CD4-positive, alpha-beta T cell (primary cell): ENCODE measurements at places on chromosomes 2 and 18.

DNA sequence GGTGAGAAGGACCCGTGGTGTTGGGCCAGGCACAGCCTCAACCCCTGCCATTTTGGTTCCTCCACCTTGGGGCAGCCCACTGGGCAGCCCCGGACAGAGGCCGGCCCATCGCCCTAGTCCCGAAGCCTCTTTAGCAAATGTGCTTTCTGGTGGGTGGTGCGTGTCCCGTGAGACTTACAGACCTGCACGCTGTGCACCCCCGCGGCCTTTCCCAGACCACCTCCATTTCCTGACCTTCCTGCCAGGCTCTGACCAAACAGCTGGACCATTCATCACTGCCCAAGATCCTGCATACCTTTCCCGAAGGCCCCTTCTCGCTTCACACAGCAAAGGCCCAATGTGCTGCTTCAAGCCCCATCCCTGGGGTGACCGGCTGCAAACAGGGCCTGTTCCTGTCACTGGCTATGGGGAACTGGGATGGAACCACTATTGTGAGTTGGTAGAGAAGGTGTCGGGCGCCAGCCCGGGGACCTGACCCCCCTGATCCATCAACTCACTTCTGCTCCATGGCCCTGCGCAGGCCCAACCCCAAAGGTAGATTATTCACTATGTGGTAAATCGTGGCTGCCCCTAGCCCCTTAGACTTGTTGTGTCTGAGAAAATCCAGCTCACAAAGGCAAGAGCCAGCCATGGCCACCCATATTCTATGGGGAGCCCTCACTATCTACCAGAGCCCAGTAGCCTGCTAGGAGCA, 341.0 kb downstream of the EIPR1 start:
- no peaks in the 10 kb centered on the region for H3K36me3 ChIP-seq
- no peak overlapping the region for H3K4me3 ChIP-seq
- no peaks in the 10 kb centered on the region for H3K4me1 ChIP-seq
- DNase-seq: no peak
- no peak overlapping the region for H3K27ac ChIP-seq

GRCh38 chr2:108316033-108316432, 27.3 kb downstream of the SULT1C2 start:
- H3K4me1 ChIP-seq: no peaks in the 10 kb centered on the region
- no peaks in the 10 kb centered on the region for H3K27me3 ChIP-seq
- no peak overlapping the region for H3K27ac ChIP-seq
- H3K36me3 ChIP-seq: no peaks in the 10 kb centered on the region
- DNase-seq: no peak

- H3K27ac ChIP-seq: no peak overlapping the region
- H3K4me3 ChIP-seq: no peak overlapping the region
- H3K27me3 ChIP-seq: no peaks in the 10 kb centered on the region
Observed at GRCh38 chr2:111054791-111055691, 65.7 kb upstream of the BCL2L11 start.

- H3K27ac ChIP-seq: no peak overlapping the region
- no peaks in the 10 kb centered on the region for H3K36me3 ChIP-seq
- no peak overlapping the region for H3K4me3 ChIP-seq
- DNase-seq: no peak
Observed at GRCh38 chr18:11339188-11339775, 189.9 kb upstream of the PIEZO2 start.

- no peaks in the 10 kb centered on the region for H3K36me3 ChIP-seq
- H3K27me3 ChIP-seq: peaks cover 9% of the 10 kb centered on the region
- peaks cover 3% of the 10 kb centered on the region for H3K4me1 ChIP-seq
- H3K4me3 ChIP-seq: no peak overlapping the region
- DNase-seq: no peak
Observed at GRCh38 chr2:70921031-70921430, 14.7 kb upstream of the ATP6V1B1 start.

DNA sequence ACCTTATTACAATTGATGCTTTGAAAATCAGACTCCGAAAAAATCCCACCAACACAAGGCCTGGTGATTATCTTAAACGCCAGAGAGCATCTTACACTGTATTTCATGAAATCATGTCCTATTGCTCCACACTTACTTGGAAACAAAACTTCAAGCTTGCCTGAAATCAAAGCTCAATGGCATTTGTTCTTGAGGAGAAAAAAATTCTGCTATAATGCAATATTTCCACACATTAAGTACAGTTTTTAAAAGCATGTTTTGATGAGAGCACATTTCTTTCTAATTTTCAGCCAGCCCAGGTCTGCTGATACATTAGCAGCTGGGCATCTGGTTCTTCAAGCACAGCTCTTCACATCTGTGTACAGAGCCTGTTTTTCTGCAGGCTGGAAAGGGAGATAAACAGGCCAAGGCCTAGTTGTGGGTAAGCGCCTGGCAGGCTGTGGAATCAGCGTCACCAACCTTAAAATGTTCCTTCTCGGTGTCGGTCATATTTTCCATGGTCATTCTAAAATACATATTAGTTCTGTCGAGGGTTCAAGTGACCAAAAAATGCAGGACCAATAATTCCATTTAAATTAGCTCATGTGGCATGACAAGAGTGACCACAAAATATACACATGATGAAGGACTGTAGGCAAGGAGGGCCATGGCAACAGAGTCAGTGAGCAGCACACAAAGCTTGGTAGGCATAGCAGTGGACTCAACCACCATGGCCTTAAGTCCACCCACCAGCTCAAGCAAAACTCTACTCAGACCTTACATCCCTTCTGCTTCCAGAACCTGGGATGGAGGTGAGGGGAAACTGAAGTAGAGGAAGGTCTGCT, 20.9 kb downstream of the SLC8A1 start:
- no peaks in the 10 kb centered on the region for H3K4me1 ChIP-seq
- no peak overlapping the region for H3K4me3 ChIP-seq
- no peak for DNase-seq

- H3K27ac ChIP-seq: no peak overlapping the region
- H3K4me1 ChIP-seq: no peaks in the 10 kb centered on the region
- peaks cover 83% of the 10 kb centered on the region for H3K36me3 ChIP-seq
- H3K4me3 ChIP-seq: no peak overlapping the region
- peak; percentile 37 for DNase-seq
Observed at GRCh38 chr2:237774811-237775553, 23.6 kb upstream of the RBM44 start.

- DNase-seq: no peak
- no peak overlapping the region for H3K27ac ChIP-seq
Observed at GRCh38 chr2:37851828-37852584, 73.1 kb upstream of the RMDN2 start.

- peaks cover 7% of the 10 kb centered on the region for H3K4me1 ChIP-seq
- H3K36me3 ChIP-seq: no peaks in the 10 kb centered on the region
- peak; percentile 34 for DNase-seq
- H3K27me3 ChIP-seq: peaks cover 48% of the 10 kb centered on the region
Observed at GRCh38 chr2:119544075-119544938, at the start of gene CFAP221. Gene CFAP221, plus strand, starts transcription at chr2:119544449. Its CDS starts 1,683 bp downstream, at chr2:119546132.

- no peak for DNase-seq
- H3K27ac ChIP-seq: no peak overlapping the region
Observed at GRCh38 chr2:41906338-41906725, 141.5 kb upstream of the PKDCC start.

DNA sequence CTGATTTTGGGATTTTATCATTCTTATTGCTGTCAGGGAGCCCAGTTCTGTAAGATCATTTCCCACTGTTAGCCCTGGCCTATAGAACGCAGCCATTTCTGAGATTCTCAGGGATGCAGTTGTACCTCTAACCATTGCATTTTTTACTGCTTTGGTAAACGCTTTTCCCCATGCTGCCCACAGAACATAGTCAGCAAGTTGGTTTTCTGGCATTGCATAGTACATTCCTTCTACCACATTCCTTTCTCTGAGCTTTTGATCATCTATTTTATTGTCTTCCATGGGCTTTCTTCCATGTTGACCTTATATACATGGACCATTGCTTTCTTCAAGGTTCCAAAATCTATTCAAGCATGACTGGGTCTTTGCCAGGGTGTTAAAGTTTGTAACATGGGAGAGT, 86.8 kb upstream of the ST6GAL2 start:
- DNase-seq: no peak
- H3K27ac ChIP-seq: no peak overlapping the region
- no peaks in the 10 kb centered on the region for H3K4me1 ChIP-seq
- no peaks in the 10 kb centered on the region for H3K27me3 ChIP-seq

GRCh38 chr2:141439524-141439923, 691.3 kb downstream of the LRP1B start:
- no peaks in the 10 kb centered on the region for H3K36me3 ChIP-seq
- no peak overlapping the region for H3K27ac ChIP-seq
- no peaks in the 10 kb centered on the region for H3K4me1 ChIP-seq
- DNase-seq: no peak
- H3K4me3 ChIP-seq: no peak overlapping the region
- no peaks in the 10 kb centered on the region for H3K27me3 ChIP-seq

- no peak overlapping the region for H3K27ac ChIP-seq
- no peaks in the 10 kb centered on the region for H3K27me3 ChIP-seq
- H3K36me3 ChIP-seq: no peaks in the 10 kb centered on the region
- no peak for DNase-seq
Observed at GRCh38 chr18:67001052-67001451, 397.2 kb upstream of the CDH19 start.

DNA sequence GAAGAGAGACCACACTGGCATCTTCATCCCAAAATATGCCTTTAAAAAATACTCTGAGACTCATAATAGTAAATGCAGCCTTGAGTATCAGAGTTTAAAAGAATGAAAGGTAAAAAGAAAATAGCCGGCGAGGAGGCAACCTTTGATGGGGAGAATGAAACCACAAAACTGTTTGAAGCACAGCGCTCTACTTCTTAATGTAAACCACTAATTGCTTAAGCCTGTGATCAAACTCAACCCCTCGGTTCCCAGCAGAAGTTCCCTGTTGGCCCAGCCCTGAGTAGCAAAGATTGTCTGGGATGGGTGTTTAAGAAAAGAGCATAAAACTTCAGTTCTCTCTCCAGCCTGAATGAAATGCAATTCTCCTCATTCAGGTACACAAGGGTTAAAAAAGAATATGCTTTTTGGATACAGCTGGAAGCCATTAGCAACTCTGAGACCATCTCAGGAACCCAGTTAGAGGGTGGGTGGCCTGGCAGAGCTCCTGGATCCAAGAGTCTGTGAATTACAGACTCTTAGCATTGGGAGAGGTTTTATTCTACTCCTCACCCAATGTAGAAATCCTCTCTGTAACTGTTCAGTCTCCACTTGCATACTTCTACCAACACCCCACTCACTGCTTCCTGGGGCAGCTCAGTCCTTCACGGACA, 44.8 kb downstream of the VIT start:
- no peak overlapping the region for H3K27ac ChIP-seq
- H3K36me3 ChIP-seq: no peaks in the 10 kb centered on the region
- H3K27me3 ChIP-seq: peaks cover 7% of the 10 kb centered on the region
- peaks cover 4% of the 10 kb centered on the region for H3K4me1 ChIP-seq

- H3K4me3 ChIP-seq: no peak overlapping the region
- no peak overlapping the region for H3K27ac ChIP-seq
- DNase-seq: no peak
- no peaks in the 10 kb centered on the region for H3K4me1 ChIP-seq
Observed at GRCh38 chr2:163794635-163795034, 58.8 kb upstream of the FIGN start.

DNA sequence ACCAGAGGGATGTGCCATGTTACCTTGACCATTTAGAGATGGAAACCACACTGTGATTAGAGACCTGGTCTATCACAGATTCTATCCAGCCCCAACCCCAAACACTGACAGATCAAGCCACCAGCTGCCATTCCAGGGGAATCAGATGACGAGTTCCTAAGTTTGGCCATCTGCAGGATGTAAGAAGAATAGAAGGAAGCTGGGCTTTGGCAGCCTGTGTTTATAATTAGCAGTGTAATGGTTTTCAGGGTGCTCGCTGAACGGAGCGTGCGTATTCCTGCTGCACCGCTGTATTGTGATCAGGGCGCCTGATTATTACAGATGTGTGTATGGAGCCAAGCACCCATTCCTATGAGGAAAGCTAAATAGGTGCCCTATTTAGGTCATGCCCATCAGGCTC, 138.1 kb downstream of the LRRC30 start:
- peaks cover 3% of the 10 kb centered on the region for H3K27me3 ChIP-seq
- no peak overlapping the region for H3K27ac ChIP-seq
- no peaks in the 10 kb centered on the region for H3K4me1 ChIP-seq
- no peak overlapping the region for H3K4me3 ChIP-seq
- no peak for DNase-seq
- H3K36me3 ChIP-seq: no peaks in the 10 kb centered on the region

GRCh38 chr2:19102696-19103423, 255.6 kb downstream of the OSR1 start:
- no peaks in the 10 kb centered on the region for H3K27me3 ChIP-seq
- DNase-seq: no peak
- no peak overlapping the region for H3K27ac ChIP-seq
- H3K4me1 ChIP-seq: no peaks in the 10 kb centered on the region

GRCh38 chr2:20390524-20391123, 40.0 kb upstream of the PUM2 start:
- H3K4me3 ChIP-seq: no peak overlapping the region
- H3K27ac ChIP-seq: no peak overlapping the region
- no peak for DNase-seq
- H3K4me1 ChIP-seq: no peaks in the 10 kb centered on the region
- H3K36me3 ChIP-seq: no peaks in the 10 kb centered on the region
- H3K27me3 ChIP-seq: peaks cover 3% of the 10 kb centered on the region

DNA sequence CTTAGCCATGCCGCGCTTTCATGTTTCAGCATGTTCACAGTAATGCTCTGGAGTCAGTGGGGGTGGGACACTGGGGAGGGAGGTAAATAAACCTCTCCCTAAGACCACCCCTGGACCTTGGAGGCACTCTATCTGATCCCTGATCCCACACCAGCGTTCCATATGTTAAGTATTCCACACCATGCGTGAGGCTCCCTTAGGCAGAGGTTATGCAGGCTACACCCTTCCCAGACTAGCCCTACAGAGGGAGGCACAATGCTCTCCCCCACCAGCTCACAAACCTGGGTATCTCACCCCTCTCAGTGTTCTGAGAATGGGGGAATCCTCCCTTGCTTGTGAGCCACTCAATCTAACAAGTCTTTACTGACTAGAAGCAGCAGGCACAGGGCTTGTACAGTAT, 1610.4 kb upstream of the ZEB2 start:
- H3K4me1 ChIP-seq: no peaks in the 10 kb centered on the region
- no peak for DNase-seq
- no peaks in the 10 kb centered on the region for H3K27me3 ChIP-seq
- no peak overlapping the region for H3K4me3 ChIP-seq

DNA sequence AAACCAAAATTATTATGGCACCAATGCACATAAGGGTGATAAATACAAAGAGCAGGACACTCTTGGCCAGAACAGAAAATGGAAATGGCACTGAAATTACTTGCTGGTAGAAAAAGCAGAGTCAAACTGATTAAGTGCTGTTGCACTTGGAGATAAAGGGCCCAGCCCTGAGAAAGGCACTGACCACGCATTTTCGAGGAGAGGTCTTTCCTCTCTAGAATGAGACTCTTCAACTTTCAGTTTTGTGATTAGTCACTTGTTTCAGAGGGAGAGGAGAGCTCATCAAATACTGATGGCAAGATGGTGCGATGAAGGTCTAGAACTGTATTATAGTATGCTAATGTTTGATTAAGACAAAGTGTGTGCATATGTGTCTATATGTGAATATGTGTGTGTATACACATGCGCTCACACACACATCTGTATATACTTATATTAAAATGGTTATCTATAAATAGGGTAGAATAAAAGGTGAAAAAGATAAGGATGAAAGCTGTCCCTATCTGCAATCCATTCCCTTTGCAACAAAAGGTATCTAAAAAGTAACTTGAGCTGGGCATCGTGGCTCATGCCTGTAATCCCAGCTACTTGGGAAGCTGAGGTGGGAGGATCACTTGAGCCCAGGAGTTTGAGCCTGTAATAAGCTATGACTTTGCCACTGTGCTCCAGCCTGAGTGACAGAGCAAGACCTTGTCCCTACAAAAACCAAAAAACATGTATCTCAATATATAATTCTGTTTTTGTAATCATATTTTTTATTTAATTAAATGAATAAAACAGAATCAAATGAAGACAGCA, 48.8 kb upstream of the ZDBF2 start:
- no peak for DNase-seq
- no peaks in the 10 kb centered on the region for H3K36me3 ChIP-seq
- no peak overlapping the region for H3K27ac ChIP-seq
- no peak overlapping the region for H3K4me3 ChIP-seq
- H3K4me1 ChIP-seq: no peaks in the 10 kb centered on the region
